Tibial nerve (tissue), 4 donors: ENCODE measurements at places on chromosomes 5 and 9.

- no peak for DNase-seq
These were observed 834.2 kb upstream of the DMAC1 start for GRCh38 chr9:8633784-8634183.

- no peak for DNase-seq
These were observed 167.9 kb upstream of the FREM1 start for GRCh38 chr9:15077946-15078729.

- DNase-seq = no peak
These were observed 53.3 kb upstream of the AGXT2 start for GRCh38 chr5:35101016-35101415.

DNA sequence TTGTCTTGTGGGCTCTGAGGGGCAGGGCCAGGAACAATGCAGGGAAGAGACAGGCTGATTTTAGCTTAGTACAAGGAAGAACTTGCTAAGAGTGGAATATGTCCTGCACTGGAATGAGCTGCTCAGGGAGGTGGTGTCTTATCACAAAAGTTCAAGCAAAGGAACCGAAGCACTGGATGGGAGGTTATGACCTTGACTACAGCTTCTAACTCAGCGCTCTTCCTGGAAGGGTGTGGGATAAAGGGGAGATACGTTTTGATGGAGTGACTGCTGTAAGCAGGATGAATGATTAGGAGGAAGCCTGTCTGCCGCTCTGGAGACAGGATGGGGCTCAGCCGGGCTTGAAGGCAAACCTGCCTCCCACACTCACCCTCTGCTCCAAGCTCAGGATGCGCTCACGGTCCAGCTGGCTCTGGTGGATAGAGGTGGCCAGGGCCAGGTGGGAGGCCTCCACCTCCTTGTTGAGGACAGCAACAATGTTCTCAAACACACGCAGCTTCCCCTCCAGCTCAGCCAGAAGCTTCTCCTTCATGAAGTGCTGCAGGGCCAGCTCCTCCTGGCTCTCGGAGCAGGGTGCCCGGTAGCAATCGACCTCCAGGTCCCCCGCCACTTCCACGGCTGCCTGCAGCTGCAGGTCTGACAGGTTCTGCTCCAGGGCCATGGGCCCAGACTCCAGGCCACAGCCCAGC lies 13.5 kb downstream of the TRAF1 start:
- DNase-seq = no peak

DNA sequence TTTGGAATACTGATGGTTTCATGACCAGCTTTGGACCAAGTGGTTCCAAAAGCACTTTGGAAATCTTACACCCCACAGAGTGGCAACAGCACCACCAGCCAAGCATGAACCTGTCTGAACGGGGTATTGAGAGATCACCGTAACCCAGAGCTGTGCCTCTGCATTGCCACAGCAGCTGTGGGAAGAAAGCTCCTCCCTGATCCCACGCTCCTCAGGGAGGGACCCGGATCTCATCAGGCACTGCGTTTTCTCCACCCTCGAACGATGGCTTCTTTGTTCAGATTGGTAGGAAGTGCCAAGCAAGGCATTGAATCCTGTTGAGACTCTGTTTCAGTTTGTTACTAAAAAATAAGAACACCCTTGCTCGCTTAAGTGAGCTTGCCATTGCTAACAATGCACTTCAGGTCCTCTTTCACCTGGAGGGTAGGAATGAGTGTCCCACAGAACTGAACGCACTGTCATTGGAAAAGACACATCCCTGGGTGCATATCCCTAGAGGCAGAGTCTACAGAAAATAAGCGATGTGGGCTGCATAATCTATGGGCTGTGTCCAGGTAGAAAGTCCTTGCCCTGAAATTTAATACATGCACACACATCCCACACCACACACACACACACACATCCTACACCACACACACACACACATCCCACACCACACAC lies 118.0 kb upstream of the ICE1 start:
- no peak for DNase-seq

- no peak for DNase-seq
These were observed 260.8 kb downstream of the FAM114A2 start for GRCh38 chr5:153777681-153778581.

- no peak for DNase-seq
These were observed 17.8 kb upstream of the SLC25A51 start for GRCh38 chr9:37921546-37922300.

GRCh38 chr9:123742009-123742767 lies 187.7 kb downstream of the DENND1A start:
- peak; percentile 37 for DNase-seq

DNA sequence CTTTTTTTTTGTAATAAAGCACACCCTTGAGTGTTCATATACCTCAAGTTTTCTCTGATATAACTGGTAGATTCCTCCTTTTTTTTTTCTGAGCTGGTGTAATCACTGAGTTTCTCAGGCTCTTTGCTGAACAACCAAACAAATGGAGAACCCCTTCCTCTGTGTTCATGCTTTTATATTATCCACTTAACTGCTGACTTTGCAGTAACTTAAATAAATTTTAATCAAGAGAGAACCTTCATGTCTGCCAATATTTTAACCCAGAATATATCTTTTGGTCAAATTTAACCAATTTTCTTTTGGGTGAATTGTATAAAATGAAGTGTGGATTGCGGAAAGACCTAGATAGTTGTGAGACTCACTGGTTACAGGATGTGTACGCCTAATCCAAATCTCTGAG lies 833.0 kb upstream of the COX7C start:
- no peak for DNase-seq

- no peak for DNase-seq
These were observed 389.4 kb upstream of the SLC24A2 start for GRCh38 chr9:20178197-20178596.

- no peak for DNase-seq
These were observed 582.5 kb downstream of the TAF11L14 start for GRCh38 chr5:18216729-18217128.

GRCh38 chr5:157682257-157682656 lies 10.9 kb downstream of the C5orf52 start:
- no peak for DNase-seq

- DNase-seq = no peak
These were observed 127.6 kb upstream of the PTCH1 start for GRCh38 chr9:95644377-95644776.

GRCh38 chr9:613771-614347 lies 227.6 kb upstream of the DMRT1 start:
- peak; percentile 62 for DNase-seq

DNA sequence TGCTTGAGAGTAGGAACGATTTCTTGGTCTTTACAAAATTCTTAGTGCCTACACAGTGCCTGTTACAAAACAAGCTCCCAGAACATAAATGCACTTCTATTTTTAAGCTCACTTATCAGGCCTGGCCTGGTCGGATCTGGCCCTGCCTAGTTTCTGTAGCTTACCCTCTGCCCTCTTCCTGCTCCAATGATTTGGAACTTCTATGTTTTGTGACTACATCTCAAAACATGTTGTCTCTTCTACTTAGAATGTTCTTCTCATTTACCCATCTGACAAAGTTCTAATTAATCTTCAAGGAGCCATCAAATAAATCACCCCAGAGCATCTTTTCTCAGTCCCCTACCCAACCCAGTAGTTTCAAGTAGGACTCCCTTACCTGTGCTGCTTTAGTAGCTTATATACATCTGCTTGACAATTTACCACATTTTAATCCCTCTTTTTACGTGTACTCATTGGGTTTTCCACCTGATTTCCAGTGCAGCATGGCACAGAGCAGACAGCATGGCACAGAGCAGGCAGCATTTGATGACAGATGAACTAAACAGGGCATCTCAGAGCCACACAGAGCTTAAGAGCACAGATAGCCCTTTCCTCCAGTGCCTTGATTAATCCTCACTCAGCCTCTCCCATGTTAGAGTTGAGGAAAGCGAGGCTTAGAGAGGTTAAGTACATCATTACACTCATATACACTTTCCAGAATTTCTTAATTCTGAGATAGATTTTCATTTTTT lies 171.9 kb downstream of the MAPKAP1 start:
- DNase-seq = no peak

DNA sequence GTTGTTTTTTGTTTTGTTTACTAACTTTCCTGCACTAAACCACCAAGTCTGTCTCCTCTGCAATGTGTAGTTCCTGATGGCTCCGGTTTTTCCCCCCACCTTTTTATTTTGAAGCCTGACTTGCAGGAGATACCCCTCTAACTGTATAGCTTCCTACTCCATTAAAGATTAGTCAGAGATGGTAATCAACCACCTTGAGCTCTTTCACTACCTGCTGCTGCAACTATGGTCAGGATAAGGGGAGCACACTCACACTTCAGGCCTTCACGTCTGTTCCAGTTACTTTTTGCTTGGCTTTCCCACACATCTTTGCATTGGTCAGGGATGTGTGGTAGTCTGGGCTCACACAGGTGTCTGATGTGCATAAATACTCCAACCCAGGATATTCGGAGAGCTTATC lies 63.4 kb downstream of the NR6A1 start:
- DNase-seq = no peak

- no peak for DNase-seq
These were observed 22.2 kb upstream of the SLC1A3 start for GRCh38 chr5:36584009-36584875.

GRCh38 chr5:38641003-38641402 lies 84.6 kb upstream of the LIFR start:
- DNase-seq = no peak

GRCh38 chr5:97042996-97043395 lies 99.4 kb downstream of the LIX1 start:
- DNase-seq = no peak

- DNase-seq = no peak
These were observed 2.3 kb downstream of the CDKN2B-AS1 start for GRCh38 chr9:21996858-21997257.

- no peak for DNase-seq
These were observed 55.6 kb downstream of the MACROH2A1 start for GRCh38 chr5:135343413-135343812.

- DNase-seq = no peak
These were observed 6.2 kb downstream of the SLC45A2 start for GRCh38 chr5:33978306-33978705.

- DNase-seq = no peak
These were observed 187.9 kb upstream of the ELL2 start for GRCh38 chr5:96149546-96149945.

DNA sequence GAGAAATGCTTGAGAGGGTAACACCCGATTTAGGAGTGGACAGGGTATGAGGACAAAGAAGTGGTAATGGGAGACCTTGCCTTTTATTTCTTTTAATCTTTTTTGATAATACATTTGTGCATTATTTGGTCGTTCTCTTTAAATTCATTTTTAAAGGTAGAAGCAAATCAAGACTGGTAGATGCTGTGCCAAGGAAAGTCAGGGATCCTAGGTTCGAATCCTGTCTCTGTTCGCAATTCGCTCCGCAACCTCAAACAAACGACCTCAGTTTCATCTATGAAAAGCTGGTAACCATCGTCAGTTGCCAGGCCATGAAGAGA lies 353 bp upstream of the TMED9 start:
- no peak for DNase-seq

DNA sequence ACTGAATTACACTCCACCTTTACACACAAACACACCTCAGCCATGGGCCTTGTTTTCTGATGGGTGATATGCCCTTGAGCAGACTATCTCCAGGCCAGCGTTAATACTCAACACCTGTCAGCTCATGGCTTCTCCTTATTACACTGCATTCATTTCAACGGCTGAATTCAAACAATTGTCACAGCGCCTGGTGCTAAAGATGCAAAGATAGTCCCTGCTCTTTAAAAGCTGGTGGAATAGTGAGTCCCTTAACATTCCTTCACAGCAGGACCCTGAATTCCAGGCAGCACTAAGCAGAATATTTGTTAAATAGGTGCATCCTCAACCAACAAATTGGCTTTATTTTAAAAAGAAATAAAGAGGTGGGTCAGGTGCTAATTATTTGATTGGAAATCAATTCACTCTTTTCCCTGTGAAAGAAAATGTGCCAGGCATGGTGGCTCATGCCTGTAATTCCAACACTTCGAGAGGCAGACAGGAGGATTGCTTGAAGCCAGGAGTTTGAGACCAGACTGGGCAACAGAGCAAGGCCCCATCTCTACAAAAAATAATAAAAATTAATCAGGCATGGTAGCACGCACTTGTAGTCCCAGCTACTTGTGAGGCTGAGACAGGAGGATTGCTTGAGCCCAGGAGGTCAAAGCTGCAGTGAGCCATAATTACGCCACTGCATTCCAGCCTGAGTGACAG lies 155.7 kb upstream of the EFNA5 start:
- no peak for DNase-seq

DNA sequence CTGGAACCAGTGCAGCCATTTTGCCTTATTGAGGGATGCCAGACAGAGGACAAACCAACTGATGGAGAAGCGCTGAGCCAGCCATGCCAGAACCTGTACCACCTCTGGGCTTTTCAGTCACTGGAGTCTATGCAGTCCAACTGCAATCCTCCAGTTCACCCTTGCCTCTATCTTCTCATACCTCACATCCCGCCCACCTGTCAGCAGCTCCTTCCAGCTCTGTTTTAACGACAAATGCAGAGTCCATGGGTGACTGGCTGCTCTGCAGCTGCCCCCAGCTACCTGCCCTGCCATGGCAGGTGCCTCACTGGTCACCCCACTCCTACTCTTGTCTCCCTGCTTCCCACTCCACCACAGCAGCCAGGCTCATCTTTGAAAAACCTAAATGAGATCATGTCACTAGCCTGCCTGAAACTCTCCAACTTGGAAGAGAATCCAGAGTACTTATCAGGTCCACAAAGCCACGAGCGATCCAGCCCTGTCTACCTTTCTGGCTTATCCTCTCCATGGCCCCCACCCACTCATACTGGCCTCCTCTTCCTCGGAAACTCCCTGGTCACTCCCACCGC lies 14.0 kb upstream of the ACSL6 start:
- DNase-seq = no peak

- peak; percentile 80 for DNase-seq
These were observed at the start of gene SEMA6A for GRCh38 chr5:116574367-116575325. Gene SEMA6A, minus strand, starts transcription at chr5:116574823. Its CDS starts 69,879 bp downstream, at chr5:116504944.

GRCh38 chr9:3331801-3332200 lies 194.0 kb downstream of the RFX3 start:
- DNase-seq = no peak

- DNase-seq = no peak
These were observed 37.7 kb downstream of the SAR1B start for GRCh38 chr5:134594797-134595457.

GRCh38 chr9:105535920-105536668 lies 21.8 kb upstream of the FKTN start:
- DNase-seq = no peak

DNA sequence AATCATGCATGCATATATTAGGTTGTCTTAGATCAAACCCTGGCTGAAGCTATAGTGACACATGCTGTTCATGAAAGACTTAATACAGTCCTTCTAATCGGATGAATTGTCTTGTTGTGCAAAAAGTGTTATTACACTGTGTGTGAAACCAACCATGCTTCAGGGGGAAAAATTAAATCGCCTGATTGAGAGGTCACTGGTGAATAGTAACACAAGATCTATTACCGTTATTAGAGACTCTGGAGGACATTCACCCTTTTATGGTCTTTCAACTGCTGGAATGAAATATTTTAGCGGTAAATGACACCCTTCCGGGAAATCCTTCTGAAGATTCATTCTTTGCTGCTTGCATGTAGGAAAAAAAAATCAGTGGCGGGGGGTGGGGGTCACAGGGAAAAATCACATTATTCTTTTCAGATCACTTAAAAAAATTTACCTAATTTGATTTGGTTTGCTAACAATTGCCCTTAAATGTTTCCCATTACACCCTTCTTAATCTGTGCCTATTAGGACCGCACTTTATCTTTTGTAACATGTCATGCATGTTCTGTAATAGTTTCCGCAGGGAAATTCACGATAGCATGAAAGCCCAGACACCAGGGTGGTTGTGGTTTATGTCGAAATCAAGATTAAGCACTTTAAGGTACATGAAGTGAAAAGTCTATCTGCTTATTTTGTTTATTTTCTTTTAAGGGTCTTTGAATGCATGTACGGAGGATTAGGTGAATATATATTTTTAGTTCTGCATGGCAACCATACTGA lies 120.6 kb downstream of the FOCAD start:
- DNase-seq = no peak
